ENCODE measurements at places on chromosomes 1 and 21.

DNA sequence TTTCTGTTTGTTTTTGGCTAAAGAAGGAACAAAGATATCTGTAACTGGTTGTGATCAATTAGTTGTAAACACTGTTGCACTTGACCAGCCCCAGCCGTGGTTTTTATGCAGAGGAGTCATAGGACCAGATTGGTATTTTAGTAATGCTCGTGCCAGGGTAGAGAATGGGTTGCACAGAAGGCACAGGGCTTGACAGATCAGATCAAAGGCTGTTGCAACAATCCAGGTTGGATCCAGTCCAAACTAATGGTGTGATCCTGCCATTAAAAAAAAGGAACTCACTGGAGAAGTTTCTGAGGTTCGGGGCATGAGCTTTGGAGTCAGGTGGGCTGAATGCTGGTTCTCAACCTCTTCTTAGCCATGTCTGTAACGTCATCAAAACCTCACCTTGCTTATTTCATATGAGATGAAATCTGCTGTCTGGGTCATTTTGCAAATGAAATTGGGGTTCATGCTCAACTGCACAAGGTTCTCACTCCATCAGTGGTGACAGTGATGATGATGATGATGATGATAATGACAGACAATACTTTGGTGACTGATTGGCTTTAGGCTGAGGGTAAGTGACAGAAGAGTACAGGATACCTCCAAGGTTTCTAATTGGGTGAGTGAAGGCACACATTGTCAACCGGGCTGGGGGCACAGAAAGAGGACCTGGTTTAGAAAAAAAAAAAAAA is 43.1 kb downstream of the ZNF281 start:
- no peak for DNase-seq

DNA sequence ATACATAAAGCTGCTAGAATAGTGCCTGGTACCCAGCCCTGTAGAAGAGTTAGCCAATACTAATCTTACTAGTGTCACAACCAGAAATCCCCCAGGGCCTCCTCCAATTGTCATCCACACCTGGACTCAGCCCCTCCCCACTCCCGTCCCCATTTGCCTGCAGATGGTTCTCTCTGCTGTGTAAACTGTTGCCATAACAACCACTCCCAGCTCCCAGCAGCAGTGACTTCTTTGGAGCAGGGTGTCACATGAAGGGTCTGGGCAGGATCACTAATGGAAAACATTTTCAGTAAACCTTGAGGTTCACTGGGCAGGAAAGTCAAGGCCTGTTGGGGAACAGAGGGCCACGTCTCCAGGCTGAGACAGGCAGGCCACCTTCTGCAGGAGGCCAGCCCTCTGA is 126.0 kb upstream of the IPO9 start:
- DNase-seq, result no peak

DNA sequence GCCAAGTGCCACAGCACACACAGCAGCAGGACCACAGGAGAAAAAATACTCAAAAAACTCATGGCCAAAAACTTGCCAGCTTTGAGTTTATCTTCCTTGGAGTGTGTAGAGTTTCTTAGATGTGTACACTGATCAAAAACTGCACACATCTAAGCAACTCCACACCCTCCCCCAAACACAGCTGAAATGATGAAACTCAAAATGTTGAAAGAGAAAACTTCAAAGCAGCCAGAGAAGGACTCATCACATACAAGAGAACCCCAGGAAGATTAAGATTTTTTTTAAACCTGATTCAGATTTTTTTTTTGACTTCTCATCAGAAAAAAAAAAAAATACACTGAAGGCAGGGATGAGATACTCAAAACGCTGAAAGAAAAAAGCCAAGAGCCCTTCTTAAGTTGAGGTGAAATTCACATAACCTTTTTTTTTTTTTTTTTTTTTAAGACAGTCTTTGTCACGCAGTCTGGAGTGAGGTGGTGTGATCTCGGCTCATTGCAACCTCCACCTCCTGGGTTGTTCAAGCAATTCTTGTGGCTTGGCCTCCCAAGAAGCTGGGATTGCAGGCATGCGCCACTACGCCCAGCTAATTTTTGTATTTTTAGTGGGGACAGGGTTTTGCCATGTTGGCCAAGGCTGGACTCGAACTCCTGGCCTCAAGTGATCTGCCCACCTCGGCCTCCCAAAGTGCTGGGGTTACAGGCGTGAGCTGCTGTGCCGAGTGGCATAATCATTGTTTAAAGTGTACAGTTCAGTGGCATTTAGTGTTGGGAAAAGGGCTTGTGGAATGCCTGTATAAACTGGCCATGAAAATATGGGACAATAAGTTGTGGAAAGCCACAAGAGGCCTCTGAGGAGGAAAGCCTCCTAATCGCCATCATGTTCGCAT is 20.9 kb upstream of the PDXK start:
- no peak for DNase-seq

- DNase-seq, result no peak
Measured at GRCh38 chr1:54095546-54096226, 42.3 kb downstream of the TCEANC2 start.

- no peak for DNase-seq
Measured at GRCh38 chr1:197924516-197925123, 7.4 kb downstream of the LHX9 start.

- peak; percentile 42 for DNase-seq
Measured at GRCh38 chr1:201447903-201448871, 20.8 kb downstream of the PHLDA3 start.

DNA sequence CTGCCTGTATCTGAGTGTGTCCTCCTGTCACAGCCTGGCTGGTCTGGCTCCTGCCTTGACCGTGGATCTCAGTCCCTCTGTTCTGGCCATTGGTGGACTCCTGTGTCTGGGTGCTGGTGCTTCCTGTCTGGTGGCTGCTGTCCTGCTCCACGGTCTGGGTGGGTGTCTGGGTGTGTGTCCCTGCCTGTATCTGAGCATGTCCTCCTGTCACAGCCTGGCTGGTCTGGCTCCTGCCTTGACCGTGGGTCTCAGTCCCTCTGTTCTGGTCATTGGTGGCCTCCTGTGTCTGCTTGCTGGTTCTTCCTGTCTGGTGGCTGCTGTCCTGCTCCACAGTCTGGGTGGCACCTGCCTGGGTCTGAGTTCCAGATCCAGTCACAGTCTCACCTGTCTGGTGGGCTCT is 4.0 kb downstream of the CRNN start:
- no peak for DNase-seq

DNA sequence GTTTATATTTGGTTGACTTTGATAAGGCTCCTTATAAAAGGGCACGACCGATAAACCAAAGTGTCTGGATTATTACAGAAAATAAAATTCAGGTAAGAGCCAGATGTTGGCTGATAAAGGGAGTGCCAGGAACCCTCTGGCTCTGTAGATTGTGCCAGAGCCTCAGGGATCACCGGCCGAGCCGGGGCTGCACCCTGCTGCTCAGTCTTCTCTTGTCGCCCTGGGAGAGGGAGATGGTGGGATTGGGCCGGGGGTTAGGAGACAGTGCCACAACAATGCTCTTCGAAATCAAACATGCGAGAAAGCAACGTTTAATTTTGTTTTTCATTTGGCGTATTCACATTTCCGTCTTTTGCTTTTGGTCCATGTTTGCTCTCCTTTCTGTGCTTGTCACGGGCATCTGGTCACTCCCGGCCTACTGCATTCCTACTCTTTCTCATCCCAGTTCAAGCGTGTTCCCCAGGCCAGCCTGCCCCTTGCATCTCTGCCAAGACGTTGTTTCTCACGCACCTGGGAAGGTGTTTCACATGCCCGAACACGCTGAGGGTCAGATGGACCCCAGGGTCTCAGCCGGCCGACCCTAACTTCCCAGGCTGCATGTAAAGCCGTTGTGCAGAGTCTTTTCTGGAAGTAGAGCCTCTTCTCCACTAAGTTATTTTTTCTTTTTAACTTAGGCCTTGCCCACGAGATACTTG is 18.8 kb upstream of the C2CD2 start:
- DNase-seq, result no peak

GRCh38 chr1:110060034-110060661 is 10.3 kb downstream of the ALX3 start:
- peak; percentile 64 for DNase-seq

DNA sequence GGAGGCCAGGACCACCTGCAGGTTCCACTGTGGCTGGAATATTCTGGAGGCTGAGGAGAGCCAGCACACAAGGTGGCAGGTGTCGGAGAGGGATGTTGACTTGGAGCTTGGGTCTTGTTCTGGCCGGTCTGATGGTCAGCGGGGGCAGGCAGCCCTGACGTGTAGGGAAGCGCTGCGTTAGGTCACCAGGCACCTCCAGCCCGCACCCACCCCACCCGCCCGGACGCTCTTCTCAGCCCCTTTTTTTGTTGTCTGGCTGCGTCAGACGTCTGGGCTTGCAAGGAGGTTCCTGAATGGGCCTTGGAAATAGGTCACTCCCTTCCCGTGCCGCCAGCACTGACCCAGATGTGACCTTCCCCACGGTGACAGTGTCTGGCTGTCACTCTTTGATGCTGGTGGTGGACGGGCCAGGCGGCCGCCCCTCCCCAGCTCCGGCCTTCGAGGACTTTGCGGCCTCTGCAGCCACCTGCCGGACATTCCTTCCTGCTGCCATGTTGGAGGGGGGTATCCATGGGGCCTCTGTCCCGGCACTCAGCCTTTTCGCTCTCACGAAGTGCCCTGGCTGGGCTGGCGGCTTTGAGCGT is 30.1 kb downstream of the SPSB1 start:
- DNase-seq, result no peak

DNA sequence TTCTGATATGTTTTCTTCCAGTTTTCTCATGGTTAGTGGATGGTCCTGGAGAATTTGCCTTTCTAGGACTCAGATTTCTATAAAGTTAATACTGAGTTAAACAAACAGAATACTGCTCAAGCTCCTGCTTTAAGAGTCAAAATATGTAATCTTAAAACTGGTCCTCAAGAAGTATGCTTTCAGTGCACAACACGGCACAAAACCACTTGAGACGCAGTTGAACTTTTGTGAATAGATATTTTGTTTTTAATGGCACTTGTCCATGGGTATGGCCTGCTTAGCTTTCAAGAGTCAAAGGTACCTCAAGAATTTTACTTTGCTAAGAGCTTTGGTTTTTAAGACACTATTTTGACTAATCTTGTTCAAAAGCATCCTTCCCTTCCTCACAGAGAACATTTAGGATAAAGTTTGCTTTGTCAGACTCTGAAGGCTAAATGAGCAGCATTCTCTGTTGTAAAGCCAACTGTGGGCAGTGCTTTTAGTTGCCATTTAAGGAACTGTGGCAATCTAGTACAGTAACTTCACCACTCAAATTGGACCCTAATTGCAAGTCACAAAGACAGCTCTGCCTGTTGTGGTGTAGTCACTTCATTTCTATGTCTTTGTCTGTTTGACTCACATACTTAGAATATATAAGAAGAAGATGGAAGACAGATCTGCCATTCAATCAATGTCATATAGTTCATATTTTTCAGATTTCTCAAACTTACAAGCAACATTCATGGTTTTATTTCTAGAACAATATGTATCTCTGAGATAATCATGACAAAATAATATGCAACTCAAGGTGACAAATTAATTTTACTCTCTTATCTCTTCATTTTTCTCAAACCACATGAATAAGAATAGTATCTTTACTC is 28.8 kb downstream of the SAMD13 start:
- DNase-seq, result no peak

GRCh38 chr21:41294548-41295231 is 21.9 kb upstream of the FAM3B start:
- no peak for DNase-seq

GRCh38 chr21:37071561-37072273 is 1.2 kb downstream of the PIGP start:
- DNase-seq, result no peak

DNA sequence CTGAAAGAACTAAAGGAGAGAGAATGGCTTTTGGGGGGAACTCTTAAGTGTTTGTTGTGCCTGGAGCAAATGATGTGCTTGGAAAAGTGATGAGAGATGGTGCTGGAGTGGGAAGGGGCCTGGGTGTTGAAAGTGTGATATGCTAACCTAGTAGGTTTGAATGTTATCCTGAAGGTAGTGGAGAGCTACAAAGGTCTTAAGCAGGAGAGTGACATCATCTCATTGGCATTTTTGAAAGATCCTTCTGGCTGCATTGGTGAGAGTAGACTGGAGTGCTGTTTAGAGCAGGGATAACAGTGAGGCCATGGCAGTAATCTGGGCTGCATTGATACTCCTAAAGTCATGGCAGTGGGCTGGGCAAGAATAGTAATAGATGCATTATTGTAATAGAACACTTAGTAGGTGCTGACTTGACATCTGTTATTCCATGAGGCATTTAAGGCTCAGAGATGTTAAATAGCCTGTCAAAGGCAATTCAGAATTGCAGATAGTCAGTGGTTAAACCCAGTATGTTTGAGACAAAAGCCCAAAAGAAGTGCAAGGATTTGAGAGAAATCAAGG is 44.5 kb downstream of the MDM4 start:
- no peak for DNase-seq

DNA sequence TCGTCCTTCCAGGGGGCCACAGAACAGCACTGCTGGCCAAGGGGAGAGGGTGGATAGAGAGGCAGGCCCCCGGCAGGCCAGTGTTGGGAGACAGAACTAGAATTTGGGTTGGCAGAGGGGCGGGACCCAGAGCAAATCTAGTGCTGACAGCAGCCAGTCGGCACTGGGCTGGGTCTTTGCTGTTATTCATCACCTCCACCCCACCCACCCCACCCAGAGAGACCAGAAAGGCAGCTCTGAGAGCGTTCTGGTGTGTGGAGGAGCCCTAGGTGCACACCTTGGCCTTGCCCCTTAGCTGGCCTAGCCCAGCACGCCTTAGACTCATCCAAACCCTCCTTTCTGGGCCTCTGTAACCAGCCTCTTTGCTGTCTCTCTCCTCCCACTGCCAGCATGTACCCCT is 6.4 kb upstream of the PKP1 start:
- no peak for DNase-seq

DNA sequence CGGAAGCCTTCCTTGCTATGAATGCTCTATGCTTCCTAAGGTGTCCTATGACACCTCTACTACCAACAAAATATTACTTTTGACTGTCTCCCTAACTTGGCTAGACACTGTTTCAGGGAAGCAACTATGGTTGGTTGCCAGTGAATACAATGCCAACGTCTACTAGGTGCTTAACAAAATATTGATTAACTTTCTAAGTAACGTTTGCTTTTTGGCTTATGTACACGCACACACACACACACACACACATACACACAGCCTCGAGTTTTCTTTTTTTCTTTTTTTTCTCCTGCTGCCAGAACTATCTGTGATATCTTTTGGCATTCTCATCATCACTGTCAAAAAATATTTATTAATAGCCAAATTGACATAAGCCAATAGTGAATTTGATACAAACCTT is 864.0 kb downstream of the PLA2G4A start:
- DNase-seq, result no peak

GRCh38 chr1:182147136-182147820 is 85.8 kb upstream of the ZNF648 start:
- no peak for DNase-seq

GRCh38 chr1:38005195-38006007 is at the start of gene FHL3:
Gene FHL3, minus strand, starts transcription at chr1:38005514. Its CDS starts 6,102 bp downstream, at chr1:37999412.
- DNase-seq, result peak; percentile 54

DNA sequence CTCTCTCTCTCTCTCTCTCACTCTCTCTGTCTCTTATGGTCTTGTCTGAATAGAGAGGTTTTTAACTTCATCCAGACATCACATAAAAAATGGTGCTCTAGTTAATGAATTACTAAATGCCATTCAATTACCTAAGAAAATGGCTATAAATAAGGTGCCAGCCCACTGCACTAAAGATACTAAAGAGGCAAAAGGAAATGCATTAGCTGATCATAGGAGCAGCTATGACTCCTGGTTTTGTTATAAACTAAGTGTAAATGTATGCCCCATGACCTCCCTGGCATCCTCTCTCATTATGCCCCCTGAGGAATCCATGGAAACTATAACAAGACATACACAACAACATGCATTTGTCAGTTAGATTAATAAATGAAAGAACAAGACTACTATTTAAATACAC is 57.5 kb upstream of the PDC start:
- no peak for DNase-seq

- no peak for DNase-seq
Measured at GRCh38 chr1:217275655-217276398, 355.1 kb downstream of the GPATCH2 start.

All from stimulated activated naive CD4-positive, alpha-beta T cell treated with Interleukin-2 at 50 U/mL for 16 hours (primary cell).